SJSA1 (cell line): ENCODE measurements at places on chromosomes 1 and 21. TPM values are rescaled to one million over a fixed set of nuclear protein-coding genes. Genes with fewer than 3 reads are reported as not detected.

DNA sequence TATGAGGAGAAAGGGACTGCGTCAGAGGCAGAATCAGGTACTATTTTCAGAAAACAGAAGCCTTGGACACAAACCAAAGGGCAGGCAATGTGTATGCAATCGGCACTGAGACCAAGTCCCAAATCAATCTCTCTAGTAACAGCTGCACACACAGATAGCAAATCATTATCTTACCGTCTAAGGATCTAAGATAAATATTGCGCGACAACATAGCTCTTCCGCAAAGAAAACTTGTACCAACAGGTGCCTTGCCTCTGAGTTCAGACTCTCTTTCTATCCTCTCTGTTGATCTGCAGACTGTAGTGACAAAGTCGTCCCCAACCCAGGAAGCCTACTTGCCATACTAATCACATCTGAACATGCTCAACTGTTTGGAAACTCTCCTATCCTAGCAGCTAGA is 22.6 kb upstream of the SAMD13 start:
- no peak for DNase-seq

GRCh38 chr21:46128933-46129571 is 26.3 kb downstream of the FTCD start:
- no peak for DNase-seq

DNA sequence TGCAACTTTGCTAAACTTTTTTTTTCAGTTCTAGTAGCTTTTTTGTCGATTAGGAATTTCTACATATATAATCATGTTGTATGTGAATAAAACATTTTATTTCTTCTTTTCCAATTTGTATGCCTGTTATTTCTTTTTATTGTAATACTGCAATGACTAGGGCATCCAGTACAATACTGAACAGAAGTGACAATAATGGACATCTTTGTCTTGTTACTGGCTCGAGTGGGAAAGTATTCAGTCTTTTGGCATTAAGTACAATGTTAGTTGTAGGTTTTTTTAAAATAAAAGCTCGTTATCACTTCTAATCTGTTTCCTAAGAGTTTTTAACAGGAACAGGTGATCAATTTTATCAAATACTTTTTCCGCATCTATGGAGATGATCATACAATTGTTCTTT is 9.8 kb downstream of the STPG1 start:
- DNase-seq = no peak

DNA sequence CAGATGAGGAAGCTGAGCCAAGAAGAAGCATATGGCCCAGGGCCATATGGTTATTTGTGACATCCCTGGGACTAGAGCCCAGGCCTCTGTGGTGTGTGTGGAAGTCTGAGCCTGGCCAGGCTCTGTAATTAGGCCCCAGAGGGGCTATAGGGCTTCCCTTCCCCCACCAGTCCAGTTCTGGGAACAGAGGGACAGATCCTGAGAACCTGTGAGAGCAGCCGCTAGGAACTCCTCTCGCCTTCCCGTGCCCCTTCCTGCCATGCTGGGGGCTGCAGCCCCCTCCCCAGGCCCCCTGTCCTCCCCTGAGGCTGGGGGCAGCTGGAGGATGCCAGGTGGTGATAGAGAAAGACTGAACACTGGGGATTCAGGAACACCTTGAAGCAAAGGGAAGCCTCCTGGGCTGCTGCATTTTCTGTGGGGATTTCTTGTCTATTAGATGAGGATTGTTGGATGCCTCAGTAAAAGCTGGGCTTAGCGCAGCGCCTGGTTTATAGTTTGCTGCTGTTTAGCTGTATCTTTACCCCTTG is 33.3 kb downstream of the COQ8A start:
- no peak for DNase-seq

GRCh38 chr1:22529901-22530621 is 33.2 kb upstream of the EPHA8 start:
- no peak for DNase-seq

DNA sequence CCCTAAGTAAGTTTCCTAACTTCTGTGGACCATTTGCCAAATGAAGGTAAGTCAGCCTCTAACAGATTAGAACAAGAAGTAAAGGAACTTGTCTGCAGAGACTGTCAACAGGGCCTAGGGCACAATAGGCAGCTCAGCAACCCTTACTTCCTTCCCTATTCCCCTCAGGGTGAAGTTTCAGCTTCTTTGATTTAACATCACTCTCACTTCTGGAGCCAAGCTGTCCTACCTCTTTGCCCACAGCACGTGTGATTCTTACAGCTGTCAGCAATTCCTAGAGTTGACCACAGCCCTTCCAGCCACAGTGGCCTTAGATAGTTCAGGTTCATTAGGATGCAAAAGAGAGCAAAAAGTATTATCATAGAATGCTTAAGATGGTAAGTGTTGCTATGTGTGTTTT is 7.6 kb upstream of the EIF4G3 start:
- DNase-seq = no peak

DNA sequence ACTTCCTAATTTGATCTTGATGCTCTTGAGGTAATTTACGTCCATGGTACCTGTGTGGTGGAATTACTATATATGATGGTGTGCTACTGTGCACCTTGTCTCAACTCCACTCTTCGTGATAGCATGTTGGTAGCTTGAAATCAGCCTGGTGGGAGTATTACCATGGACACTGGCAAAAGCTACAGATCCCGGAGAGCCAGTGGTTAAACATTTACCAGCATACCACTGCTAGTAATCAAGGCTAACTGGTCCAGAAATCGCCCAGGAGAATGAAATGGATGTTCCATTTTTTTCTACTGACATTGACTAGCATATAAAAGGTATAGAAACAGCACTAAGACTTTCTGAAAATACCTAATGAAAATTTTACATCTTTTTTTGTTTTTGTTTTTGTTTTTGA is 30.6 kb downstream of the ELK4 start:
- no peak for DNase-seq

DNA sequence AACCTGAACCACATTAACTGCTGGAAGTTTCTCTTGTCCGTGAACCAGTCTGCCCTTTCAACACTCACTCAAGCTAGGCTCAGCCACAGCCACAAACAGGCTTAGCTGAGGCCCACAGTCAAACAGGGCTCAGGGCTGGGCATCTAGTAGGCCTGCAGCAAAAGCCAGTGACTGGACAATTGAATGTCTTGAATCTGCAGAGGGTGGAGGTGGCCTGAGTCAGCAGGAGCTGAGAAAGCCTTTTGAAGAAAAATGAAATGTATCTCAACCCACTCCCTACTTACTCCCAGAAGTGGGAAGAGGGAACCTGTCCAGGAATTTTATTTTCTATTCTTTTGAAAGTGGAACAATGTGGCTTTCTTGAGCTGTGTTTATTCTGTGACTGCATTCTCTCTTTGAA is 95.4 kb downstream of the PTPRU start:
- DNase-seq = no peak

DNA sequence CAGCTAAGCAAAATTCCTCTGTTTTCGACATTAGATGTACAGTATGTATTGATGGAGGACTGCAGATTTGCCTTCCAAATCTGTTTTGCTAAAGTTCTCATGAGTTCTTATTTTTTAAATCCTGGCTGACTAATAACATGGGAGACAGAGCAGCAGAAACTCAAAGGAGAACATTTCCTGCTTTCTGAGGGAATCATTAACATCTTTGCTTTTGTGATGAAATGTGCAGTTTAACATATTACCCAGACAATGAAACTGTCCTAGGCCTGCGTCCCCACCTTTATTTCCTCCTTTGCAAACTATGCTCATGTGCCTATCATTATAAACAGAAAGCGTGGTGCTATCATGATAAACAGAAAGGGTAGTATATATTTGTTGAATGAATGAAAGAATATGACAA is 149.9 kb downstream of the ZP4 start:
- DNase-seq = no peak

DNA sequence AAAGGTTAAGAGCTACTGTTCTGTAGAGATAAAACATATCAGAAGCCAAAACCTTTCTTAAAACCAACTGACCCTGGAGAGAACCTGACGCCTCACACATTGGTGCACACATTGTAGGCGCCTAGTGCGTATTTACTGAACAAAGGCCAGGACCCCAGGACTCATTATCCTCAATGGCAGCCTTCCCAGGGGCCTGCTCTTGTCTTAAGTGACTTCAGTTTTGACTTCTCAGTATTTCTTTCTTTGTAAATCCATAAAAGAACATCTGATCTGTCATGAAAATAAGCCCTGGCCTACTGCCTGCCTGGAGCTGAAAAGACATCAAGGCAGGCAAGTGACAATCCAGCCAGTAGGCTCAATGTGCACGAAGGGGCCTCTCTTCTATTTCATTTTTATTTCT is 27.6 kb downstream of the ABCA4 start:
- DNase-seq = no peak

GRCh38 chr21:37986751-37987399 is 70.6 kb upstream of the KCNJ6 start:
- DNase-seq = no peak

GRCh38 chr1:158095737-158096335 is 84.9 kb upstream of the CD1D start:
- no peak for DNase-seq

DNA sequence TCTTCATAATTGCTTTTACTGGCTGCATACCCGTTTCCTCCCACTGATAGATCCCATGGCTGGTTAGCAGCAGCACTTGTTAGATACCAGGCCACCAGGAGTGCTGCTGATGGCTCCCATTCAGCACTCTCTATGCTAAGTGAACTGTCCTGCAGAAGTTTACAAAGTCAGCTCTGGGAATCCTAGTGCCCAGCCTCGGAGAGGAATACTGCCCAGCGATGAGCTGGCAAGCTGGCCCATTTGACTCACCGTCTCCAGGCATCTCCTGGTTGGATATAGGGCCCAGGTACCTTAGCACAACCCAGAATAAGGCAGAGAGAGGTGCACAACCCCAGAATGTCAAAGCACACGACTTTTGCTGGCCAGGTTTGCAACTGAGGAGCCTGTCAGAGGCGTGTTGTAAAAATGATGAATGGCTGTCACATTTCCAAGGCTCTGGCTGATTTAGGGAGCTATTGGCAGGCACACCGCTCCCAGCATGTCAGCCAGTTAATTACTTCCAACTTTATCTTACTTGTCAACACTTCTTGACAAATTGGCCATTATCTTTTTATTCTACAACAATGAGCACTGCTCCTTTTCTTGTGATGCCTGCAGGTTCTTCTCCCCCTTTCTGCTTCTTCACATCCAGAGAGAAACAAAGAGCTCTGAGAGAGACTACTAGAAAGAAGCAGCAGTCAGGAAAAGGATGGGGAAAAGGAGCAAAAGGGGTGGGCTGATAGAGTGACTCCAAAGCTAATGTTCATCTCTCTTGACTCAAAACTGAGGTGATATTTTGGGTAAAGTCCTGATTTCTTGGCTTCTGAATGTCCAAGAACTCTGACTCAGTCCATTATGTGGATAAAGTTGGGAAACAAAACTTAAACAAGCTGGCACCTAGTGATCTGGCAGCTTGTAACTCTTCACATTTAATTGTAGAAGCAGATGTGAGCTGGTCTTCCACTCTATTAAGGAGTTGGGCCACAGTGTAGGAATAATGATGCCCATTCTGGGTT is 10.8 kb upstream of the ANGPTL7 start:
- no peak for DNase-seq

DNA sequence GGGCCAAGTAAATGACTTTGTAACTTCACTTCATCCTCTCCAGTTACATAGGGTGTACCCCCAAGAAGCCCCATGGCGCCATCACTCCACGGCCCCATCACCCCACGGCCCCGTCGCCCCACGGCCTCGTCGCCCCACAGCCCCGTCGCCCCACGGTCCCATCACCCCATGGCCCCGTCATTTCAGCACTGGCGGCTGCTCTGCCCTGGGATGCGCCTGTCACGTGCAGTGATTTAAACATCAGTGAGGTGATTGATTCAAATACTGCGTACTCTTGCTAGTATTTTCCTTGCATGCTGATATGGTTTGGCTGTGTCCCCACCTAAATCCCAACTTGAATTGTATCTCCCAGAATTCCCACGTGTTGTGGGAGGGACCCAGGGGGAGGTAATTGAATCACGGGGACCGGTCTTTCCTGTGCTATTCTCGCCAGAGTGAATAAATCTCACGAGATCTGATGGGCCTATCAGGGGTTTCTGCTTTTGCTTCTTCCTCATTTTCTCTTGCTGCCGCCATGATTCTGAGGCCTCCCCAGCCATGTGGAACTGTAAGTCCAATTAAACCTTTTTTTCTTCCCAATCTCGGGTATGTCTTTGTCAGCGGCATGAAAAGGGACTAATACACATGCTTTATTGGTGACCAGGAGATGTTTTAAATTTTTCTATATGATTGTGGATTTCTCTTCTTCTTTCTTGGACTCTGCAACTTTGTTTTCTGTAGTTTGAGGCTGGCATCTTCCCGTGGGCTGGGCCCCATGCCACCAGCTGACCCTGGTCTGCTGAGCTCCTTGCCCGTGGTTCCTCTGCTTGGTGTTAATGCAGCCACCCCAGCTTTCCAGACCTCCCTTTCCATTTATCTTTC is 50.1 kb upstream of the PCBP3 start:
- DNase-seq = no peak

GRCh38 chr21:16096988-16097387 is 367.2 kb downstream of the USP25 start:
- DNase-seq = no peak

GRCh38 chr1:203768256-203768655 is 3.3 kb downstream of the LAX1 start:
- no peak for DNase-seq

- DNase-seq = no peak
Measured at GRCh38 chr1:160996178-160996577, 24.8 kb downstream of the F11R start.

DNA sequence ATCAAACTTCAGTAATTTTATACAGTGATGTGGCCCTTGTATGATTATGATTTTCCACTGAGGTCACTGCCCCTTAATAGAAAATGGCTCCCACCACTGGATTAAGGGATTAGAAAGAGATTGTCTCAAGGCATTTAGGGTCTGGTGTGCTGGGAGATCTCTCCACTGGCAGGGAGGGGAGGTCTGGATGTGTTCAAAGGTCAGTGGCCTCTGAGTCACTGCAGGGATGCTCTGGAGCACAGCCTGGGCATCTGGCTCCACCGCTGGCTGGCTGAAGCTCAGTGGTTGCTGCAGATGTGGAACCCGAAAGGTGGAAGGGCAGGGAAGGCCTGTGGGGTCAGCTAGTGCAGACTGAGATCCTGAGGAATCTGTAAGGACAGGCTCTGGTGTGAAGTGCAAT is 18.3 kb upstream of the CHI3L1 start:
- DNase-seq = no peak

HMGB4 gene
- total RNA-seq = not detected in 2 replicates

ECE1 gene
- 67.2 and 82.6 TPM in 2 replicates for total RNA-seq

TSPEAR gene
- total RNA-seq = not detected in 2 replicates

PCP4L1 gene
- not detected in 2 replicates for total RNA-seq

PODN gene
- 1.3 and 4.1 TPM in 2 replicates for total RNA-seq

KIAA0040 gene
- total RNA-seq = 4.0 and 14.5 TPM in 2 replicates
